Natural killer cell (primary cell): ENCODE measurements at places on chromosomes 16 and 17. TPM values are rescaled to one million over a fixed set of nuclear protein-coding genes. Genes with fewer than 3 reads are reported as not detected.

The GRIN2A gene
- total RNA-seq: not detected

The PLK1 gene
- total RNA-seq: 0.66 TPM

DNA sequence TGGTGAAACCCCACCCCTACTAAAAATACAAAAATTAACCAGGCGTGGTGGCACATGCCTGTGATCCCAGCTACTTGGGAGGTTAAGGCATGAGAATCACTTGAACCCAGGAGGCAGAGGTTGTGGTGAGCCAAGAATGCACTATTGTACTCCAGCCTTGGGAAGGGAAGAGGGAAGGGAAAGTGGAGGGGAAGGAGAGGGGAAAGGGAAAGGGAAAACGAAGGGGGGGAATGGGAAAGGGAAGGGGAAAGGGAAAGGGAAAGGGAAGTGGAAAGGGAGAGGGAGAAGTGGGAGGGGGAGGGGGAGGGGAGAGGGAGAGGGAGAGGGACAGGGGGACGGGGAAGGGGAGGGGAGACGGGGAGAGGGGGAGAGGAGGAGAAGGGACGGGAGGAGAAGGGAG, 122.5 kb downstream of the GAS7 start:
- DNase-seq: no peak

The ABCC12 gene
- total RNA-seq: not detected

The ZMYND15 gene
- 0.52 TPM for total RNA-seq

The NPIPB13 gene
- total RNA-seq: 43.5 TPM
